ENCODE measurements at places on chromosomes 7 and 10.

DNA sequence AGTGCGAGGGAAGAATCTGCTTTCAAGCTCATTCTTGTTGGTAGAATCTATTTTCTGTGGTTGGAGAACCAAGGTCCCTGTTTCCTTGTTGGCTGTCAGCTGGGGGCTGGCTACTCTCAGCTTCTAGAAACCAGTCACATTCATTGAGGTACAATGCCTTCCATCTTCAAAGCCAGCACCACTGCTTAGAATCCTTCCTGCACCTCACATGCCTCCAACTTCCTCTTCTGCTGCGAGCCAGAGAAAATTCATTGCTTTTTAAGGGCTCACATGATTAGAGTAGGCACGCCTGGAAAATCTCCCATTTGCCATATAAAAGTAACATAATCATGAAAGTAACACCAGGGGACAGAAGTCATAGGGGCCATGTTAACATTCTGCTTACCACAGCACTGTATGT, 28.7 kb downstream of the TES start:
- DNase-seq, result no peak

DNA sequence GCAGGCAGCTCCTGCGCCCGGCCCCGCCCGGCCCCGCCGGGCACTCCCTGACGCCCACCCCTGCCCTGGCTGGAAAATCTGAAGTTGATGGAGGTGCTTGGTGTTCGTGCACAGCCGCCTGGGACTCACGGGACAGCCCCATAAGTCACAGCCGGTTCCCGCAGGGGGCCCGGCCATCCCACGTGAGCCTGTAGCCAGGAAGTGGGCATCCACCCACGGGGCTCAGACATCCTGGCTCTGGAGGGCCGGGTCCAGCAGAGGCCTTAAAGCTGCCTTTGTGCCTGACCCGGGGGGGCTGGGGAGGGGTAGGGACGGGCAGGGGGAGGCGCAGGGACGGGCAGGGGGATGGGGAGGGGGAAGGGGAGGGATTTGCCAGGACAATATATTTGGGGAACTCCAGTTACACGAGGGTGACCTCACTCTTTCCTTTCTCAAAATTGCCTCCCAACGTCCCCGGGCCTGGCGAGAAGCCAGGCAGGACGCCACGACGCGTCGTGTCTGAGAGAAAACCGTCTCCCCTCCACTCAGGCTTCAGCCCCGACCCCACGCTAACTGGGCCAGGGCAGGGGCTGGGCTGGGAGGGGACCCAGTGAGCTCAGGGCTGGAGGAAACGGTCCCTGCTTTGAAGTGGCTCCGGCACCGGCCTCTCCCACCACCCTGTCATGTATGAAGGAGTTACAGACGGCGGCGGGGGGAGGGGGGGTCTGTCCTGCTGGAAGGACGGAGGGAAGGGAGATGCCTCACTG, 82.1 kb upstream of the PDGFA start:
- no peak for DNase-seq

DNA sequence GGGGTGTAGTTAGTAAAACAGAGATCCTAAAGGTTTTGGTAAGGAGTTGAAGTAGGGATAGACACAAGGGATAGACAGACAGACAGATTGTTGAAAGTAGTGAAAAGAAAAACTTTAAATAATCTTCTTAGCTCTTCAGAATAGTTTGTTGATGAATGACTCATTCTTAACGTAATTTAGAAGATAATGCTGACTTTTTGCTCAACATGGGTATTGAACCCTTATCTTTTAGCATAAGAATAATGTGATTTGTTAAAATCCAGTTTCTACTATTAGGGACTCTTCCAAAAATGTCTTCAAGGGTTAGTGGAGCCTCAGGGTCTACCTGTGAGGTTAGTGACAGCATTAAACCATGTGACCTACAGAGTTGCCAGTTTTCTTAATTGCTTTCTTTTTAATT, 411.2 kb downstream of the ETV1 start:
- no peak for DNase-seq

GRCh38 chr10:6558759-6559461, 21.2 kb downstream of the PRKCQ start:
- DNase-seq, result no peak

DNA sequence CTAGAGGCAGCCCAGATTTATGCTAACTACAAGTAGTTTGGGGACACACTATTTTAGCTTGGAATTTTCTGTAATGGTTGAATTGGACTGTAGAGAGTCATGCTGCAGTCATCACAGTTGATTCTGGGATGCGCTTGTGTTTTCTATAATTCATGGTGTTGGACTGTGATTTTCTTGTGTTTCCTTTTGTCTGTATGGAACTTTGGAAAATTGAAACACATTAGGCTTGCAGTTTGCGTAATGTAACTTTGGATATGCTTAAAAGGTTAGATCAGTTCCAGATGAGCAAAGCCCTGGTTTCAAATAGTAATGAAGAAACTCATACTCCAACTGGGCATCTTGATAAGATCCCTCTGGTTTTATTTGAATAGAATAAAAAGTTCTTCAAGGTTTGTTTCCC, 502.2 kb downstream of the ARL4A start:
- DNase-seq, result no peak

DNA sequence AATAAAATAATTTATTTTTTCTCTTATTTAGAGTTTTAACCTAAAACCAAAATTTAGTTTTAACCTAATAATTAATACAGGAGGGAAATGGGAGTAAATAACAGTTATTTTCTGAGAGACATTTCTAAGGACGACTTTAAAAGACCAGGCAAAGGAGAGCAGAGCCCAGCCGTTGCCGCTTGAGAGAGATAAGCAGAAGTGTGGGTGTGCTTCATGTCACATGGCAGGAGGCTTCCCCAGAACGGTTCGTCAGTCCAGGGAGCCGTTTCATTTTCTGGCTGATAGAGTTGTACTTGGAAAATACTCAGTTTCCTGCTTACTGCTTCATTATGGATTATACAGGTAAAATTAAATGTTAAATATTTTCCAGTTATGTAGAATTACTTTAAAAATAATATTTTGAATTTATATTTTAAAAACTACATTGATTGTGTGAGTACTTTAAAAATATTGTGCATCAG, 61.4 kb downstream of the ST7 start:
- peak; percentile 11 for DNase-seq

DNA sequence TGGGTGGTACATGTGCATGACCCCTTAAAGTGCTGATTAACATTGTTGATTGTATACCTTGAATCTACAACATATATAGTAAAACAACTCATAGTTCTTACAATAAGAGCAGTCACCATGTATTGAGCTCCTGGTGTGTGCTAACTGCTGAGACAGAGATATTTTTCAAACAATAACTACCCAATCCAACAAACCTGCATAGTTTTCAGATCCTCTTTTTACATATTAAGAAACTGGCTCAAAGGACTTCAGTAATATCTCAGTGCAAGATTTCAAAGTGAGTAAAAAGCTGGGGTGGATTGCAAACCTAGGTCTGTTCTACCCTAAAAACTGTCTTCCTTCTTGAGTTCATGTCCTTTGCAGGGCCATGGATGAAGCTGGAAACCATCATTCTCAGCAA, 272.2 kb downstream of the SNX13 start:
- no peak for DNase-seq

GRCh38 chr10:26367771-26368170, 70.4 kb upstream of the APBB1IP start:
- peak; percentile 78 for DNase-seq

DNA sequence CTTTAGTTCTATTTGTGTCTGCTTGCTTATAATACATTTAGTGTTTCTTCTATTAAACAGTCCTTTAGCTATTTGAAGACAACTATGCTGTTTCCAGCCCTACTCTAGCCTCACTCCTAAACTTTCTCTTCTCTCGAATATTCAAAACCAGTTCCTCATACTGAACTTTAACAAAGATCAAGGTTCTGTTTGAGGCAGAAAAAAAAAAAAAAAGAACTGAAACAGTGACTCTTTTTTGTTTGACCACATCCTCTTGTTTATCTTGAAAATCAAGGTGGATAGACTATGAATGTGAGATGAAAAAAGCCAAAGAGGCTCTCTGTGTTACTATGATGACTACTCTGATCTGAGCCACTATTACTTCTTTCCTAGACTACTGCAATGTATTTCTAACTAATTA, 154.3 kb downstream of the ZNF365 start:
- DNase-seq, result no peak

- DNase-seq, result no peak
These were observed 35.6 kb downstream of the DOCK1 start for GRCh38 chr10:126940670-126941310.

GRCh38 chr7:77538281-77539212, 1.5 kb downstream of the PTPN12 start:
- peak; percentile 82 for DNase-seq

DNA sequence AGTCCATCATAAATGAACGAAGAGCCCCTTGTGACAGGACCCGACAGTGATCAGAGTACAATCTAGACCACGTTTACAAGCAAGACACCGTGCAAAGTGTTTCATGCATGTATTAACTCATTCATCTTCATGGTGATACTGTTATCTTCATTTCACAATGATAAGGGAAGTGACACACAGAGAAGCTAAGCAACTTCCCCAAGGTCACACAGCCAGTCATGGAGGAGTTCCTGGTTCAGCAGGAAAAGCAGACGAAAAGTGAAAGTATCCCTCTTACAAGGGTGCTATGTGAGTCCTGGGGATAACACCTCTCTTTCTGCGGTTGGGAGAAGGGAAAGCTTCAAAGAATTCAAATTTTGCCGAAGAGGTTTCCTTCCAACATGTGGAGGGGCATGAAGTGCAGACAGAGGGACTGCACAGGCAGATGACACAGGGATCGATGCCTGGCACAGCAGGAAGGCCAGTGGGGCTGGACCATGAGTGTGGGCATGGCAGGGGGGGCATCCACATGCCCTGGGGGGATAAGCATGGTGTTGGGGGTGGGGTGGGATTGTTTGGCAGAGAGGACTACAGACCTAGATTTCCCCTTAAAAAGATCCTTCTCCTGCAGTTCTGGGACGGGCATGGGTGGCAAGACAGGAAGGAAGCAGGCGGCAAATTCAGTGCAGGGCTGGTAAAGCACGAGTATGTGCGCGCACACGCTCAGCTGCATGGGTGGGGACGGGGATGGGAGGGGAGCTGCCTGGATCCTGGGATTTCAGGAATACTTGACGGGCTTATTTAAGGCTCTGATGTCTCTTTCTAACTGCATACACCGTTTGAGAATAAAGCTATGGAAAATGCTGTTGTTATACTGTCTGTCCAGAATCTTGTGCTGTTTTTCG, 33.5 kb upstream of the DDC start:
- DNase-seq, result no peak

DNA sequence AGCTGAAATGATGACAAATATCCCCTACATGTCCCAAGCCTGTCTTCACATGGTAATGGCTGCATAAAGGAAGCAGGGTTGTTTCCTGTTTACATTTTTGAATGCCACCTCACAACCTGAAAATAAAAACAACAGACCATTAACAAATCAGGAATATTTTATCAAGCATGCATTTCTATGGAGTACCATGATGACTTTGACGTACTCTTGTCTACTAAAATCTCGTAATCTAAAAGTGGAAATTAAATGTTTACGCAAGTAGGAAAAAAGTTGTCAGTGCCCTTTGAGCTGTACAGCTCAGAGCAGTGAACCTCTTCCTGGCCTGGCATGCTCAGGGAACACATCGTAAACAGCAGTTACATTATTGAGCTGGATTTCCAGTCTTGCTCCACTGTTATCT, 194.1 kb downstream of the INHBA start:
- DNase-seq, result no peak

GRCh38 chr10:47013507-47014154, 102.4 kb downstream of the PTPN20 start:
- DNase-seq, result no peak

GRCh38 chr10:4822208-4822607, 3.8 kb upstream of the AKR1E2 start:
- DNase-seq, result no peak

GRCh38 chr10:63520500-63521415, at the start of gene REEP3:
Gene REEP3, plus strand, starts transcription at chr10:63521401. Its CDS starts 145 bp downstream, at chr10:63521546.
- DNase-seq, result peak; percentile 90

GRCh38 chr10:44195112-44196007, 189.5 kb downstream of the CXCL12 start:
- DNase-seq, result no peak

DNA sequence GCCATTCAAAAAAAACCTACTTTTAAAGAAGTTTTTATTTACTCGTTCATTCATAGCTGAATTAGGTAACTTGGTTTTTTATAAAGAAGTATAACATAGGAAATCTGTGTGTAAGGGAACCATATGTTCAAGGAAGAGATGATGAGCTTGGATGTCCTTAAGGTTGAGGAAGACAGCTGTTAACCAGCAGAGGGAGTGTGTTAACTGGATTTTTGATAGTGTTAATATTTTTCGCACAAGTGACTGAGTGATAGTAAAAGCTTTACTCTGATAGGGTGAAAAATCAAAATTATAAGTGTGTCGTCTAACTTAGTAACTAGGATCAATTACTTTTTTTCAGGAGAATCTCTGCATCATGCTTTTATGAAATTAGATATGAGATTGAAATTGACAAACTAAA, 134.7 kb downstream of the ARL5B start:
- DNase-seq, result peak; percentile 39

- DNase-seq, result no peak
These were observed 37.7 kb downstream of the CDK13 start for GRCh38 chr7:39987641-39988347.

DNA sequence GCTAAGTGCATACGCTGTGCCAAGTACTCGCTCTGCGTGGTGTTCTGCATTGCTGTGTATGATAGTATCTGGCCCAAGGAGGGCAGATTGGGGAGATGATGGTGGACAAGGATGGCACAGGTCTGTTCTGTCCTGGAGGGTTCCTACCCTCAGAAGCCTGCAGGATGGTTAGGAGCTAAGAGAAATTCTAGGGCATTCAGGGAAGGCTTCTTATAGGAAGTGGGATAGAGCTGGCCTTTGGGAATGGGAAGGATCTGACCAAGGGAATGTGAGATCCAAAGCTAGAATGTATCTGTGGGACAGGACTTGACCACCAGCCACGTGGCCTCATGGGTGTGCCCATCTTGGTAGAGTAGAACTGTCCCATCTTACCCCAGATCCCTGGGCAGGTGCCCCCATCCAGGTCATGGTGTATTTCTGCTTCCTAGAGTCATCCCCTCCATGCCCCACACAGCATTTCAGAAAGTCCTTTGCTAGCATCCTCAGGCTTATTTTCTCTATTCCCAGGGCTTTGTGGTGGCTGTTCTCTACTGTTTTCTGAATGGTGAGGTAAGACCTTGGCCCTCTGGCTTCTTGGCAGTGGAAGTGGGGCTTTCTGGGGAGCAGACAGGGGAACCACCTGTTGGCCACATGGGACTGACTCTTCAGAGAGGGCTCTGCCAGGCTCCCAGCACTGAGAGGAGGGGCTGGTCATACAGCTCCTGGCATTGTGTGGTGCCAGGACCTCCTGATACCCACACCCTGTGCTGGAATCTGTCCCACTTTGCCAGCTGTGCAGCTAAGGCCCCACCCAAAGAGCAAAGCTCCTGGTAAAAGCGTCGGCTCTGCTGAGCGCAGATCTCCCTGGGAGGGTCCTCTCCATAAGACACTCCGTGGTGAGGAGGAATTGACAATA, 52.5 kb downstream of the ADCYAP1R1 start:
- no peak for DNase-seq
